Brain microvascular endothelial cell (primary cell): ENCODE measurements at places on chromosomes 4 and X.

GRCh38 chrX:18892899-18893298 is 91.0 kb downstream of the PHKA2 start:
- DNase-seq, result no peak

DNA sequence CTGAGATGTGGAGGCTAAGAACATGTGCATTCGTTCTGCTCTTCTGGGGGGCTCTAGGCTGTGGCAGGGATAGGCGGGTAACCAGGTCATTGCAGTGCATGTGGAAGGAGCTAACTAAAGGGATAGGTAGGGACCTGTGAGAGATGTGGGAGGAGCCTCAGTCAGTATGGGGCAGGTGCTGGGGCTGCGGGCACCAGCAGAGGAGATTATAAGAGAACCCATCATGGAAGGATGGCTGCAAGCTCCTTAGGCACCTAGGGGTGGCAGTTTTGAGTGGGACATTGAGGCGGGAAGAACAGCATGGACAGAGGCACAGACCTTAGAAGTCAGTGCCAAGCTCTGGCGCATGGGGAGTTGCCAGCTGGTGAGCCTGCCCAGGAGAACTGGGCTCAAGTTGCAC is 7.2 kb downstream of the CLDN22 start:
- DNase-seq, result no peak

- DNase-seq, result peak; percentile 45
These were observed 598.1 kb upstream of the MAGEB2 start for GRCh38 chrX:29617276-29617675.

DNA sequence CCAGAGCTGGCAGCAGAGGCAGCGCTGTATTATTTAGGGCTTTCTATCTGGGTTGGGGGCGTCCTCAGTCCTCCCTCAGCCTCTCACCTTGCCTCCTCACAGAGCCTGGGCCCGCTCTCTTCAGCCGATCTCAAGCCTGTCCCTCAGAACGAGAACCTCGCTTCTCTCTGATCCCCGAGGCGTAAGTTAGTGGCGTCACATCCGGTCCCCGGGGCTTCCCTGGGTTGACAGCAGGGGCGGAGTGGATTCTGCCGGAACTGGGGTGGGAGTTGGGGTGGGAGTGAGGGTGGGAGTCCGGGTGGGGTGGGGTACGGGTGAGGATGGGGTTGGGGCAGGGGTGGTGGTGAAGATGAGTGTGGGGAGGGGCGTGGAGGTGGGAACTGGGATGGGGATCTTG is at the start of gene MAGEA10:
MAGEA10 (minus strand) TSS at position 190 of the 397 bp plus-strand sequence. CDS start 2,957 bp downstream, outside the sequence.
- DNase-seq, result no peak

- peak; percentile 27 for DNase-seq
These were observed 34.5 kb upstream of the HELT start for GRCh38 chr4:184983672-184984356.

DNA sequence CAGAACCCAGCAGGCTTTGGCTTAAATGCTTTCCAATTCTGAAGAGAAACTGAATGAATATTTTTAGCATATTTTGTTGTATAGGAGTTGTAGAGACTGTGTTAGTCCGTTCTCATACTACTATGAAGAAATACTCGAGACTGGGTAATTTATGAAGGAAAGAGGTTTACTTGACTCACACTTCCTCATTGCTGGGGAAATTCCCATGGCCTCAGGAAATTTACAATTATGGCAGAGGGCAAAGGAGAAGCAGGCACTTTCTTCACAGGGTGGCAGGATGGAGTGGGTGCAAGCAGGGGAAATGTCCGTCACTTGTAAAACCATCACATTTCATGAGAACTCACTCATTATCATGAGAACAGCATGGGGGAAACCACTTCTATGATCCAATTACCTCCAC is 291.7 kb downstream of the PACRGL start:
- no peak for DNase-seq

GRCh38 chr4:185904381-185904780 is 92.4 kb upstream of the SORBS2 start:
- DNase-seq, result no peak

GRCh38 chr4:179128299-179128698 is 1686.1 kb upstream of the AGA start:
- no peak for DNase-seq

DNA sequence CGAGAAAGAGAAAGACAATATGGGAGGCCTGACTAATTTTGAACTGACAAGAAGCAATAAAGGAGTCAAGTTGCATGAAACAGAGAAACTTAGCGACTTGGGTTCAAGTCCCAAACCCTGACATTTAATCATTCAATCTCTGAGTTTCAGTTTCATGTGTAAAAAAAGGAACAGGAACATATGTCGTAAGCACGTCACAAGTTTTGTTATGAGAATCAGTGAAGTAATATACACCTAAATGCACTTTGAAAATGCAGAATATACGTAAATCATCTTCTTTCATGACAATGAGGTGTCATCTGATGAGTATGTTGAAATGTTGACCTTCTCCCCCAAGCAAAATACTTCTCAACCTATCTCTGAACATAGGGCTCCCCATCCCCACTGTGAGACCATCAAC is 10.4 kb downstream of the ACOT9 start:
- DNase-seq, result no peak

- DNase-seq, result no peak
These were observed 142.5 kb downstream of the RASL11B start for GRCh38 chr4:53004497-53005148.

DNA sequence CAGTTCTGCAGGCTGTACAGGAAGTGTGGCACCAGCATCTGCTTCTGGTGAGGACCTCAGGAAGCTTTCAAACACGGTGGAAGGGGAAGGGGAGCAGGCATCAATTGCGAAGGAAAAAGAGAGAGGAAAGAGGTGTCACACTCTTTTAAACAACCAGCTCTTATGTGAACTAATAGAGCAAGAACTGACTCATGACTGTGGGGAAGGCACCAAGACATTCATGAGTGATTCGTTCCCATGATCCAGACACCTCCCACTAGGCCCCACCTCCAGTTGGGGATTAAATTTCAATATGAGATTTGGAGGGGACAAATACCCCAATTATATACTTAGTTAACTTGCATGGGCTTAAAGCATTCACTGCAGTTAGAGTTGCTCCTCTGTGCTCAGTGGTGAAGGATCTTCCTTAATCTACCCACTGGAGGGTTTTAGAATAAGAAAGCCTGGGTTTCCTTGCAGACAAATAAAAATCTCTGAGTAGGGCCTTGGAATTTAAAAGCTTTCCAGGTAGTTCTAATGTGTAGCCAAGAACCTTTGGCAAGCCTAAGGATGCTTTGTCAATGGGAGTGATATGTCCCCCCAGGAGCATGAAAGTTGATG is 60.0 kb downstream of the SYNPO2 start:
- DNase-seq, result no peak
